Effector CD4-positive, alpha-beta T cell (primary cell): ENCODE measurements at places on chromosomes 6 and 20.

GRCh38 chr6:89398762-89399525 is 13.1 kb downstream of the RRAGD start:
- DNase-seq: no peak

DNA sequence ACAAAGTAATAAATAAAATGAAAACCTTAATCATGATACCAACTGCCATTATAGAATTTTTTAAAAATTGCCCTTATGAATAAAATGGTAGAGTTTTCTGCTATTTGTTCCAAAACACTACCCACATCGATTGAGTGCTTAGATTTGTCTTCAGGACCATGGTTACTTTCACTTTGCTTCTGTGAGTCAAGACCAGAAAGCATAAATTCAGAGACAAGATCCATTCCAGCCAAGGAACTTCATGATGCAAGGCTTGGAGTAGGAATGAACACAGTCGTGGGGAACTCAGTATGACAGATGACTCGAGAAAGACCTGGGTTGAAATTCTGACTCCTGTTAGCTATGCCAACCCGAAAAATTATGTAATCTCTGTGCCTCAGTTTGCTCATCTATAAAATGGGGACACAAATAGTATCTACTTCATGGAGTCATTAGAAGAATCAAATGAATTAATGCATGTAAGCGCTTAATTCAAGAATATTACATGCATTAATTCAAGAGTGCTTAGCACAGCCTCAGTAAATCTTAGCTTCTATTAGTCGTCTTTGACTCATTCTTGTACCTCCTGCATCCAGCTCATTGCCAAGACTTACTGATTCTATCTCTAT is 72.5 kb upstream of the MYLIP start:
- no peak for DNase-seq

- DNase-seq: no peak
Observed at GRCh38 chr6:80769106-80769505, 662.6 kb downstream of the BCKDHB start.

- no peak for DNase-seq
Observed at GRCh38 chr6:33756211-33756954, 9.7 kb upstream of the IP6K3 start.

DNA sequence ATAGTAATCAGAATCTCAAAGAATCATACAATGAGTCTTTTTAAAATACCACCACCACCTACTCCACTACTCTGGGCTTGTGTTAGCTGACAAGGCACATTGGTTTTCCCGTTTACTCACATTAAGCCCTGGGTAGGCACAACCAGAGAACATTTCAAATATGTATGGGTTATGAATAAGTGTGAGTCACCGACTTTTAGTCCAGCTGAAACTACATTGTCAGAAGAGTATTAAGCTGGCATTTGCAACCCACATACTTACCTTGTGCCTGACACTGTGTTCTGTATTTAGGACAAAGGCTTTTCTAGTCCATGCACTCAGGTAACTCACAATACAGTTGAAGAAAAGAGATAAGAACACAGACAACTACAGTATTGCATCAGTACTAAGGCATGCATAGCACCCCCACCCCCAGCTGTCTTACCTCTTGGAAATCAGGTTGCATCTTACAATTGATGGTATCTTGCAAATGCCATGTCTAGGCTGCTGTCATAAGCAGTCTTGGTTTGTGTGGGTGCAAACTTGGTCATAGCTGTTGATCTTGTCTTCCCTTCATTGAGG is 40.3 kb upstream of the AHI1 start:
- no peak for DNase-seq

GRCh38 chr20:45892828-45893500 is 1.8 kb downstream of the CTSA start:
- no peak for DNase-seq

GRCh38 chr20:44186674-44187053 is 324 bp downstream of the JPH2 start:
- no peak for DNase-seq

GRCh38 chr20:61726979-61727378 is 338.7 kb downstream of the TAF4 start:
- DNase-seq: no peak

DNA sequence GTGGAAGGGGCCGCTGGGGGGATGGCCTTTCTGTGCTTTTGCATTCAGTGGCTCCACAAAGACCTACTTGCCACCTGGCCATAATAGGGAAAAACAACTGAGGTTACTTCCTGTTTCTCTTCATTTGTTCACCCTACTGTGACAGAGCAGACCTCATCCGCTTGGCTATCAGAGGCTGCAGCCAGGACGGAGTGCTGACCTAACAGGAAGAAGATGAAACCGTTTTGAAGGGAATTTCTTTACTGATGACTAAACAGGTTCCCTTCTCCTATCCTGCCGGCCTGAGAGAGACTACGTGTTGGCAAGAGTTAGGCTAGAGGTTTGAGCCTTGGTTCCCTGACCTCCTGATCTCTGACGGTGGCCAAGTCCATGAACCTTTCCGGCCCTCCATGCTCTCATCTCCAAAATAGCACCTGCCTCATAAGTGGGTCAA is 21.3 kb downstream of the PRR18 start:
- DNase-seq: no peak

DNA sequence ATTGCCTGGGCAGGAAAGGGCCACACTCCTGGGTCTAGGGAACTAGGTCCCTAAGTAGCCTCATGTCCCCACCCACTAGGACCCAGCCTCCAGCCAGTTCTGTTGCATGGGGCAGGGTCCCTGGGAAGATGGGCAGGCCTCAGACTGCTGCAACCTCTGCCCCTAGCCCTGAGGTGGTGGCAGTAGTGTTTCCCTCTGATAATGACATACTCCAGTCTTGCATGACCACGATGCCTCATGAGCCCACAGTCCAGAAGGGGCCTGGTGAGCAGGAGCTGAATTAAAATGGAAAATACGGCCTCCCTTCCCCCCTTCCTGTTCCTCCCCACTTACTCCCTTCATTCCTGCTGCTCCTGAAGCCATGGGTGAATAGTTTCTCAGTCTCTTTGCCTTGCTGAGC is 36.0 kb upstream of the SCRT2 start:
- DNase-seq: no peak

GRCh38 chr20:63544958-63545516 is 2.5 kb downstream of the SRMS start:
- DNase-seq: no peak

- no peak for DNase-seq
Observed at GRCh38 chr6:25576919-25577318, 75.1 kb upstream of the SCGN start.

DNA sequence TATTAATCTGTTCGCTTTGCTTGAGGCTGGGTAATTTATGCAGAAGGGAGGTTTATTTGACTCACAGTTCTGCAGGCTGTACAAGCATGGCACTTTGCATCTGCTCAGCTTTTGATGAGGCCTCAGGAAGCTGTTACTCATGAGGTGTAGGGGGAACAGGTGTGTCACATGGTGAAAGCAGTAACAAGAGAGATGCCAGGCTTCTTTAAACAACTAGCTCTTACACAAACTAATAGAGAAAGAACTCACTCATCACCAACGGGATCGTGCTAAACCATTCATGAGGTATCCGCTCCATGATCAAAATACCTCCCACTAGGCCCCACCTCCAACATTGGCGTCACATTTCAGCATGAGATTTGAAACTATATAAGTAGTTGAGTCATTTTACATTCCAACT is 34.4 kb upstream of the GCLC start:
- no peak for DNase-seq

GRCh38 chr6:165249808-165250207 is 59.6 kb downstream of the C6orf118 start:
- no peak for DNase-seq

GRCh38 chr6:95087394-95088097 is 489.8 kb upstream of the MANEA start:
- no peak for DNase-seq

- DNase-seq: no peak
Observed at GRCh38 chr6:10170816-10171215, 244.1 kb downstream of the TFAP2A start.

DNA sequence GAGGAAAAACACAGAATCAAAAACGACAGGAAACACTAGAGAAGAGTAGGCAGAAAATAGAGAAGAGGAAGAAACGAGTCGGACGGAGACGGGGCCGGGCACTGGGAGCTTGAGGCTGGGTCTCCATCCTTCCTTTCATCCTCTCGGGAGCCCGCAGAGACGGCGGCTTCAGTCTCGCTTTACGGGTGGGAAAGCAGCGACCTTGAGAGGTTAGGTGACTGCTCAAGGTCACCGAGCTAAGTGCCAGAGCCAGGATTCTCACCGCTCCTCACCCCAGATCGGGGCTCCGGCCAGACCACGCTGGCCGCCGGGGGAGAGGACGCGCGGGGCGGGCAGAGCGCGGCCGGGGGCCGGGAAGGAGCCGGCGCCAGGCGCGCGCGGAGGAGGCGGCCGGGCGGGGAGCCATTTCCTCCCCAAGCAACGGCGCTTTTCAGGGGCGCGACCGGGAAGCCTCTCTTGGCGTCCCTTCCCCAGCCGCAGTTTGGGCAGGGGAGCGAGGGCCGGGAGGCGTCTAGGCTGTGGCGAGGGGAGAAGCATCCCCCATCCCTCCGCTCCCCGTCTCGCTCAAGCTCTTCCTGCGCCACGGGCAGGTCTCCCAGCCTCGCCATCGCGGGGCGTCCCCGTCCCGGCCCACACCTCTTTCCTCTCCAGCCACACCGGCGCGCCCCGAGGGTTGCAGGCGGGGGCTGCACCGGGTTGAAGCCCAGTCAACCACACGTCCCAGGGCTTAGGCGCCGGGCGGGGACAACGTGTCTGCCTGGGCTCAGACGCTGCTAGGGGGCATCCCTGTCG is 24.1 kb upstream of the MAP3K7 start:
- DNase-seq: no peak

DNA sequence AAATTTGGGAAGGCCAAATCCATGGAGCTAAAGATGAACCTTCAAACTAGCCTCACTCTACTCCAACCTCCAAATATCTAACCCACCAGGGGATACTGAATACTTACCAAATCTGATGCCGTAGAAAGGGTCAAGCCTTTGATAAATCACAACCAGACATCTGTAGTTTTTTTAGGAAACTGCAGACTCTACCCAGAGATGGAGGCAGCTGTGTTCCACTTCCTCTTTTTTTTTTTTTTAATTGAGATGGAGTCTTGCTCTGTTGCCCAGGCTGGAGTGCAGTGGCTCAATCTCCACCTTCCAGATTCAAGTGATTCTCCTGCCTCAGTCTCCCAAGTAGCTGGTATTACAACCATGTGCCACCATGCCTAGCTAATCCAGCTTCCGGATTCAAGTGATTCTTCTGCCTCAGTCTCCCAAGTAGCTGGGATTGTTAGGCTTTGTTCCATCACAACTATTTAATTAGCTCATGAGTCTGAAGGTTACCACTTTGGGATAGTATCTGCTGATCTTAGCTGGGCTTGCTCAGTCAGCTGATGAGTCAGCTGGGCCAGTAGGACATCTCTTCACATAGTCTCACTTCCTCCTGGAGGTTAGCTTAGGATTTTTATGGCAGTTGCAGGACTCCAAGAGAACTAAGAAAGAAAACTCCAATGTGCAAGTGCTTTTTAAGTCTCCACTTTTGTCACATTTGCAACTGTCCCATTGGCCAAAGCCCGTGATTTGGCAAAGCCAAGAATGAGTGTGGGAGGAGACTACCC is 13.3 kb downstream of the FRK start:
- no peak for DNase-seq

DNA sequence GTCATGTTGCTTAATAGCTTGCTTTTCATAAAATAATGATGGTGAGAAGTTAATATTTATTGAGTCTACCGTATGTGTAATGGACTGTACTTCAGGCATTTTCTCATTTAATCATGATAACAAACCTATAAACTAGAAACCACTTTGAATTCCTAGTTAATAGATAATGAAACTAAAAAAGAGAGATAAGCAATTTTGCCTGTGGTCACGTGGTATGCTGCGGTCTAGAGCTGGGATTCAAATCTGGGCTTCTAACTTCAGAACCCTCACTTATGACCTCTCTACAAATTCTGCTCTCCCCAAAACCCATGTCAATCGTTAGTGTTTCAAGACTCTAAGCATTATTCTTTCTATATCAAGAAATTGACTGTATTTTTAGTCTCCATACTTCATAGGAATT is 700.7 kb downstream of the PRKN start:
- no peak for DNase-seq

- no peak for DNase-seq
Observed at GRCh38 chr20:53692465-53693067, 98.9 kb upstream of the ZNF217 start.

- no peak for DNase-seq
Observed at GRCh38 chr6:33206864-33207551, 1.3 kb upstream of the RING1 start.
